ENCODE measurements at places on chromosomes 11 and 22. TPM values are rescaled to one million over a fixed set of nuclear protein-coding genes. Genes with fewer than 3 reads are reported as not detected.

GRCh38 chr11:66020618-66021357 is 5.5 kb downstream of the CATSPER1 start:
- no peak for DNase-seq

DNA sequence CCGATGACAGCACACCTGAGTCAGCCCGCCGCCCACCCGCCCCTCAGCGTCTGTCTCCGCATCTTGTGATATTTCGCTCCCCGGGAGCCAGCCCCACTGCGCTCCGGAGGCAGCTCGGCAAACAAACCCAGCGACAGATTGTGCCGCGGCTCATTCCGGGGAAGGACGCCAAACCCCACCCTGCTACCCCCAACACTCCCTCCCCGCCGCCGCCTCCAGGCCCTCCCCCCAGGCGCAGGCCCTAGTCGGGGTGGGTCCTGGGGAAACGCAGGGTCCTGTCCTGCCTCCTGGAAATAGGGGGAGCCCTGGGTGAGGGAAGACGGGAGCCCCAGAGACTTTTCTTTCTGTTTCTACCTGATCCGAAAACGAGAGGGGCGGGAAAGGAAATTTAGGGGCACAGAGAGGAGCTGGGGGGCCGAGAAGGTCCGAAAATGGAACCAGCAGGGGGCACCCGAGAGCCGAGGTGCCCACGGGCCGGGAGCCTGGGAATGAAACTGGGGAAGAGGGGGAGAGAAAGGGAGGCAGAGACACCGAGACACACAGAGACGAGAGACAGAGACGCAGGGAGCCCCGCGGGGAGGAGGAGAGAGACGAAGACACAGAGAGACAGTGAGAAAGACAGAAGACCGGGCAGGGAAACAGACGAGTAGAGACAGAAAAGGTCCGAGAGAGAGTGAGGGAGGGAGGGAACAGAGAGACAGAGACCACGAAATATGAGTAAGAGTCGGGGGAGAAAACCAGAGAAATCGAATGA is 1.7 kb upstream of the RTN4RL2 start:
- DNase-seq: no peak

DNA sequence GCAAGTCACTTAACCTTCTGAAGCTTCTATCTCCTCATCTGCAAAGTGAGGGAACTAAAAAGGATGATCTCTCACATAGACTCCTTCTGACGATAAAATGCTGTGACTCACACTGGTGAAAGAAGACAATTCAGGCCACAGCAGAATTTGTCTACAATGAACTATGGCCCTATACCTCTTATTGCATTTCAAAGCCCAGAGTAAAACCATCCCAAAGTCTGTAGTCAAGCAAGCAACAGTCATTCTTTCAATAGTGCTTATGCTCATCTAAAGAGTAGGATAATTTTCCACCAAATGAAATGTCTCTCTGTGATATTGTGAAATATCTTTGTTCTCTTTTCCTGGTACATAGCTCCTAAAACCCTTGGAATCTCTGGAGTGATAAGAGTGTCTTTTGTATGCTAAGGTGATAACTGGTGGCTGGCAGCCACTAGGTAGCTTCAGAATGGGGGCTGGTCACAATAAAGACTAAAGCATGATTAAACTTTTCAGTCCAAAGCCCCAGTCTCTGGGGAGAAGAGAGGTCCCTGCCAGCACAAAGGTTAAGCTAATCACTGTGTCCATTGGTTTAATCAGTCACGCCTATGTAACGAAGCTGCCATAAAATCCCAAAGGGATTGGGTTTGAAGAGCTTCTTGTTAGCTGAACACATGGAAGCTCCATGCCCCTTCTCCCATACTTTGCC is 30.8 kb downstream of the SYTL2 start:
- no peak for DNase-seq

- DNase-seq: no peak
These were observed 254.2 kb downstream of the TBC1D22A start for GRCh38 chr22:47016631-47017030.

DNA sequence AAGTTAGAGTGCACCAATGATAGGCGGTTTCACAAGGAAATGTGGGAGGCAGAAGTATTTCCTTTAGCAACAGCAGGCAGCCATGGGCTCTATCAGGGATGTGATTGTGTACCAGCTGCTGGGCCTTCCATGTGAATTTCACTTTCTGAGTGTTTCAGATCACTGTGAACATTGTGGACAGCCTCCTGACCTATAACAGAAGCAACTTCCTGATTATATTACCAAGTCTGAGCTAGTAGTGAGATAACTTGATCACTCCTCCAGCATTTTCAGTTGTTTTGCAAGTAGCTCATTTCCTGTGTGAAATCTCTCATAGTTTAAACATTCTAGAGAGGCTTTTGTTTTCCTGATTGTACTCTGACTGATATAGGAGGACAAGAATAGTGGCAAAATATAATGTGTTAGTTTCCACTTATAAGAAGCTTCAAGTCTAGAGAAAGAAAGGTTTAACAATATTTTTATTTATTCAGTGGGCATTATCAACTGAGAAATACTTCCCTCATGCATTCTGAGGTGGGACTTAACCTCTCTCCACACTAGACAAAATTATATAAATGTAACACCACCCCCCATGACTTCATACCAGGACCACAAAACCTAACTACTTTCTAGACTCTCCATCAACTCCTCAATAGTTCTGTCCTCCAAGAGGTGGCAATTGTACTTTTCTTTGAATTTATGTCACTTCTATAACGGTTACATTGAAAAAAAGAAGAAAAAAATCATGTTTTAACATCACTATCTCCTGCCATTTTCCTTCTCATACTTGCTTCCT is 184.2 kb upstream of the LUZP2 start:
- DNase-seq: no peak

GRCh38 chr11:111801135-111801534 is 34.9 kb upstream of the PPP2R1B start:
- DNase-seq: no peak

GRCh38 chr11:45684440-45684839 is 19.0 kb upstream of the CHST1 start:
- no peak for DNase-seq

DNA sequence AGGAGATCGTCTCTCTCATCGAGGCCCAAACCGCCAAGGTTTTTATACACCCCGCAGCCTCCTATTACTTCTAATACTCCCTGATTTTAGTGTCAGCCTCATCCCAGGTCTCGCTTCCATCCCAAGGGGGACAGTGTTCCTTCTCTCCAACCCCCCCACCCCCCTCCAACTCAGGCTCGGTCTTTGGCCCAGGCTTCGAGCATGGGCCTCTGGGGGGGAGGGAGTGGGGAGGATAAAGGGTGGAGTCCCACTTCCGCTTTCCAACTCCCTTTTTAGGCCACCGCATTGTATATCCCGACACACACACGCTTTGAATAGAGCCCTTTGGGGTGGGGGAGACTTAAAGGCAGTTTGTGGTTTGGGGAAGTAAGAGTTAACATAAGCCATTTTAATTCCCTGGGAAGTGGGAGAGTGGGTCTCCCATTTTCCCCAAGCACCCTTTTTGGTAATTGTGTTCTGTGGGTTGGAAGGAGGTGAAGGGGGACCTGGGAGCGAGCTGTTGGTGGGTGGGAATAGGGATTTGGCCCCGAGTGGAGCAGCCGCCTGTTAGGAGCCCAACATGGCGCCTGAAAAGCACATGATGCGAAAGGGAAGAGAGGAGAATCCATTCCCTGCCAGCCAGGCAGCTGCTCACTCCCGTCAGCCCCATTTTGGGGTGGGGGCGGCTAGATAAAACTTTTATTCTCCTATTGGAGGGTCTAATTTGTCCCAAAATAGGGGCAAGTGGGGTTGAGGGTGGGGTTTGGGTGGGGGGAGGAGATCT is 844 bp downstream of the PCF11 start:
- no peak for DNase-seq

DNA sequence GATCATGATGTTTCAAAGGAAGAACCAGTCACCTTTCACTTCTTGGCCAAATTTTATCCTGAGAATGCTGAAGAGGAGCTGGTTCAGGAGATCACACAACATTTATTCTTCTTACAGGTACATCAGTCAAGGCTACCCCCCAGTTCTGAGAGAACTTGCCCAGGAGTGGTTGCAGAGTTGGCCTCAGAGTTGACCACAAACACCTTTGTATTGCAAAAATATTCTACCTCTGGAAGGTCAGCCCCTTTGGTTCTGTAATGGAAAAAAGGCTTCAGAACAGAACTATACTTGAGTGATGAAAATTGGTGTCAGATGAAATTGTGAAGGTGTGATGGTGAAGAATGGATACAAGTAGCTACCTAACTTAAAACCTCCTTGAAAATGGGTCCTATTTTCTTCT is 35.7 kb downstream of the NF2 start:
- no peak for DNase-seq

DNA sequence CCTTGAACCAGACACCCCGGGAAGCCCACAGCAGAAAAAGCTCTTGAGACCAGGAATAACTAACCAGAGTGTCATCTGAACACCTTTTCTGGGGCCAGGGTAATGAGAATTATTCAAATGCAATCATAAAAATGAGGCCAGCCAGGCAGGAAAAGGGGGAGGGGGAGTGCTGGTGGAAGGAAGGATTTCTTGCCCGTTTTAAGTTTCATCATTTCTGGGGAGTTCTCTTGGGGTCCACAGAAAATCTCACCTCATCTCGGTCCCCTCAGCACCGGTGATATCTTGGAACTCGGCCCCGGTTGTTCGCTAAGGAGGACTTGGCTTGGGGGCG is 495 bp upstream of the PKNOX2 start:
- DNase-seq: no peak

DNA sequence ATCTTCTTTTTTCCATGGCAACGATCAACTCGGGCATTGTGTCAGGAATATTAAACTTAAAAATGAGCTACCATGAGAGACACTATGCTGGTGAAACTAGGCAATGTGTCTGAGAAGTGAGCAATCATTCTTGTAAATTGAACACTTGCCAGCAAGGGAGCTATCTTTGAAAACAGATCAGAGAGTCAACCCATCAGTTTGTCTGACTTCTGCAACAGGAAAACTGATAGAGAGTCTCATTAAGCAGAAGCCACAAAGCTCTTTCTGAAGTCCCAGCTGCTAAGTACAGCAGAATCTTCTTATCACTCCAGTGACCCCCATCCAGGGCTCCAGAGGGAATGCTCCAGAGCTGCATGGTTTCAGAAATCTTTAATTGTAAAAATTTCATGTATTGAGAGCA is 114.7 kb downstream of the MSANTD4 start:
- no peak for DNase-seq

DNA sequence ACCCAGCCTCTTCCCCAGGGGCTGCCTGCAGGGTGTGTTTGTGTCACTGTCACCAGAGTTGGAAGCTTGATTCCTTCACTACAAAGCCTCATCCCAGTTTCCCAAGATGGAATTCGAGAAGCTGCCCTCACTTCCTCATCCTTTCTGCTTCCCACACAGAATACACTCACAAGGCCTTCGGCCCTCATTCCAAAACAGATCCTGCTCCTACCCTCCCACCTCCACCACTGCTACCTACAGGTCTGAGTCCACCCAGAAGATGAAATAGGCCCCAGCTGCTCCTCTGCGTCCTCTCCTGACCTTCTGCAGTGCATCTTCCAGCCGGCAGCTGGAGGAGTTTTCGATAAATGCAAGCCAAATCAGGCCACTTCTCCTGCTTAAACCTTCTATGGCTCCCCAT is 6.8 kb upstream of the WNT7B start:
- no peak for DNase-seq

DNA sequence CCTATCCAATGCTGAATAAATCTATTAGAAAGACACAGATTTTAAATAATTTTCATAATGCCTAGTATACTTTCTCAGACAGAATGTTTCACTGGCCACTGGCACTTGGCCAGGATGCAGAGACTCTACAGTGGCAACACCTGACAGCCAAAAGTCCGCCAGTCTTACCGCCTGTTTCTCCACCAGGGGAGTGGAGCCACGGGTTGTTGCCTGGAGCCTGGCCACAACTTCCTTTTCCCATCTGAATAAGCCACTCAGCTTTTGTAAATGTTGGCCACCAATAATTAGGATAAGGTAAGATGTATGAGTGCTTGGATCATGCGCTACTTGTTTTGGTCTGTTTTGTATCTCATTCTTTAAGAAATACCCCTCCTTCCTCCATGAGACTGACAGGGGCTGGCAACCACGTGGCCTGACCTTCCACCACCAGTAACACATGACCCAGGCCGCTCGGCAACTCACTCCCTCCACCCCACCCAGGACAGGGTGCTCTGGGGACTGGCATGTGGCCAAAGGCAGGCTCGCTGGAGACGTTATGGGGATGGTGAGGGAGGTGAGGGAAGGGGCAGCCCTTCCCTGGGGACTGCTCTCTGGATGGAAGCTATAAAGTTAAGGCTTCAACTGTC is 93.0 kb upstream of the BID start:
- DNase-seq: no peak

- no peak for DNase-seq
These were observed 39.3 kb downstream of the SLC5A1 start for GRCh38 chr22:32082331-32082730.

- no peak for DNase-seq
These were observed 267.2 kb downstream of the RAB38 start for GRCh38 chr11:87908086-87908485.

C11orf87 gene
- 0.29 TPM for total RNA-seq

IFITM10 gene
- 0.23 TPM for total RNA-seq

DMC1 gene
- 7.1 TPM for total RNA-seq

SLC43A1 gene
- total RNA-seq: 30.1 TPM

VSIG10L2 gene
- not detected for total RNA-seq

AGBL2 gene
- total RNA-seq: 5.3 TPM

UBQLN3 gene
- not detected for total RNA-seq
